ENCODE measurements at places on chromosomes 3 and 15.

GRCh38 chr15:69074001-69074842 is 59.7 kb downstream of the NOX5 start:
- DNase-seq, result no peak

- no peak for DNase-seq
Observed at GRCh38 chr3:125437631-125438435, 62.7 kb upstream of the ZNF148 start.

GRCh38 chr3:55434789-55435188 is 52.3 kb downstream of the WNT5A start:
- no peak for DNase-seq

DNA sequence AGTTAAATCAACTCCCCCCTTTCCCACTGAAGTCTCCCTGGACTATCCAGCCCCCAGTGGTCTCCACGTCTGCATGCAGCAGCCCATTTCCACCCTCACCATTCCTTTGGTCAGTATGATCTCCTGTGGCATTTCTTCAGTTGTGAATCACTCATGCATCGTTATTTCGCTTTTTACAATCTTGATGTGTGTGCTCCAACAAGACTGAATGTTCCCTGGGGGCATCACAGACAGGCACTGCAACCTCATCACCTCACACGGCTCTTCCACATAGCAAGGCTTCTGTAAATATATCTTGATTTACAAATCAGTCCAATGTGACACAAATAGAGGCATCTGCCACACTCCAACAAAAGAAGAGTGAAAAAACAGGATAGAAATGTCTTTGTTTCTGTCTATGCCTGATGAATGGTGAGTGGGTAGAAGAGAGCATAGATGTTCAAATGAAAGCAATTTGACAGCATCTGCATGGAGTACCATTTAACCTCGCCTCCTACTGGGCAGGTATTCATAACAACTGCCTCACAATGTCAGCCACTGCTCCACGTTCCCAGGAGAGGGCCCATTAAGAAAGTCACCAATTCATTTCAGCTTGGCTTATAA is 5.2 kb downstream of the HEG1 start:
- DNase-seq, result no peak

DNA sequence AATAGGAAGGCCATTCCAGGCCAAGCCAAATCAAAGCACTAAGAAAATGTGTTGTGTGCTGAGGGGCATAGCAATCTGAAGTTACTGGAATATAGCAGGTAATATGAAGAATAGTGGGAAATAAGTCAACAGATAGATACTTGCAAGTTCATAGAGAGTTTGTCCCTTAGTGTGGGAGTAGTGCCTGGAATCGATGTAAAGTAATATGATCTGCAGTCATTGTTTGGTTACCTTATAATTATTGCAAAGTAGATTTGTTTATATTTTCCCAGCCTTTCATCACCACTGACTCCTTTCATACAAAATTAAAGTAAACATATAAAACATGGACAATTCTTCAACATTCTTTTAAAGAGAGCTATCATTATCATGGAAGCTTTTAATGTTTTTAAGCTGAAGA is 420.9 kb upstream of the NECTIN3 start:
- DNase-seq, result no peak

GRCh38 chr3:113546414-113546893 is 14.1 kb downstream of the SIDT1 start:
- no peak for DNase-seq

GRCh38 chr3:169432708-169433432 is 230.6 kb downstream of the MECOM start:
- DNase-seq, result no peak

DNA sequence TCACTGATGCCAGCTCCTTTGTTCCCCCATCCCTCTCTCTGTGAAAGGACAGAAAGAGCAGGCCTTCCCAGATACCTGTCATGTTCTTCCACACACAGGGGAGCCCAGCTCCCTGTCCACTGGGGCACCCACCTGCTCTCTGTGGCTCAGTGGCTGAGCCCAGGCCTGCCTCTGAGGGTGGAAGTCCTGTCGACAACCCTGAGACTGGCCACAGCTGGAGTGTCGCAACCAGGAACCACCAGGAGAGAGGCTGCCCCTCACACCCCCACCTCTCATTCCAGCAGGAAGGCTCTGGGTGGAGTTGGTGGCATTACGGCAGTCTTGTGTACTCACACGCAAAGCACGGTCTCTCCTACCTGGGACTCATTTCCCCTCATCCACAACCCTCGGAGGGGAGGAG is 66.3 kb downstream of the MEGF11 start:
- no peak for DNase-seq

DNA sequence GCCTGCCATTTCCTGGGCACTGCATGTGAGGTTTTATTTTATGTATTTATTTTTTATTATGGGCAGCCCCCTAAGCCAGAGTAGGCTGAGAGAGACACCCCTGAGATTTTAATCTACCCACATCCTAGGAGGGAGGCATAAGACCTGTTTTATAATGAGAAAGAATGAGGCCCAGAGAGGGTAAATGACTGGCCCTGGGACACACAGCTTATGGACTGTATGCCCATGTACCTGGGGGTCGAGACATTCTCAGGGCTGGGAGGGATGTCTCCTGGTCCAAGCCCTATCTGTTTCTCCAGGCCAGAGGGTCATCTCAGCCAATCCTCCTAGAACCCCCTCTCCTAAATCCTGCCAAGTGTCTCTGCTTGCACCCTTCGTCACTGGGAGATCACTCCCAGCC is 6.1 kb downstream of the PLXND1 start:
- DNase-seq, result no peak

DNA sequence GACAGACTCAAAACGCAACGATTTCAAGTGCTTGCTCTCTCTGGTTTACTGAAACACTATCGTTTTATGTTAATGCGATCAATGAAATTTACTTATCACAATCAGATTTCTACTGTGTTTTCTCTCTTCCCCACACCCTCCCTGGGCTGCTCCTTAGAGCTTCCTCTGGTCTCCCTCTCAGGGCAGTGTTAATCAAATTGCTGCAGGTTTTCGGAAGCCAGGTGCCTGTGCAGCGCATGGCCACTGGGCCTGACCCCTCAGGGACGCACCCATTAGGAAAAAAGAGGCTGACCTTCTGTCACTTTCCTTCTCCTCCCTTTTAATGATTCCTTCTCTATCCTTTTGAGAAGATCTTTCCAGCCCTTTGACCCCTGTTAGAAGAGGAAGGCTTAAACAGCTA is 134.5 kb upstream of the ONECUT1 start:
- no peak for DNase-seq

DNA sequence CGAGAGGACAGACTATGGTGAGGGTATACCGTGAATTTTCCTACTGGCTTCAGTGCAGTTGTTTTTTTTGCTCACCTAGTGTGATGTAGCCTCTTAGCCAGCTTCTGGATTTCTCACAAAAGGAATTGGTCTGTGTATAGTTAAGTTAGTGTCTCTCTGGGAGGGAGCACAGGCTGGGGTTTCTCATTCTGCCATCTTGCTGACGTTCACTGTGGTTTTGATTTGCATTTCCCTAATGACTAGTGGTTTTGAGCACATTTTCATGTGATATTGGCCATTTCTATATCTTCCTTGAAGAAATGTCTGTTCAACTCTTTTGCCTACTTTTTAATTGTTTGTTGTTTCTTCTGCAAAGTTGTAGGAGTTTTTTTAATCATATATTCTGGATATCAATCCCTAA is 2.2 kb upstream of the CD86 start:
- no peak for DNase-seq

DNA sequence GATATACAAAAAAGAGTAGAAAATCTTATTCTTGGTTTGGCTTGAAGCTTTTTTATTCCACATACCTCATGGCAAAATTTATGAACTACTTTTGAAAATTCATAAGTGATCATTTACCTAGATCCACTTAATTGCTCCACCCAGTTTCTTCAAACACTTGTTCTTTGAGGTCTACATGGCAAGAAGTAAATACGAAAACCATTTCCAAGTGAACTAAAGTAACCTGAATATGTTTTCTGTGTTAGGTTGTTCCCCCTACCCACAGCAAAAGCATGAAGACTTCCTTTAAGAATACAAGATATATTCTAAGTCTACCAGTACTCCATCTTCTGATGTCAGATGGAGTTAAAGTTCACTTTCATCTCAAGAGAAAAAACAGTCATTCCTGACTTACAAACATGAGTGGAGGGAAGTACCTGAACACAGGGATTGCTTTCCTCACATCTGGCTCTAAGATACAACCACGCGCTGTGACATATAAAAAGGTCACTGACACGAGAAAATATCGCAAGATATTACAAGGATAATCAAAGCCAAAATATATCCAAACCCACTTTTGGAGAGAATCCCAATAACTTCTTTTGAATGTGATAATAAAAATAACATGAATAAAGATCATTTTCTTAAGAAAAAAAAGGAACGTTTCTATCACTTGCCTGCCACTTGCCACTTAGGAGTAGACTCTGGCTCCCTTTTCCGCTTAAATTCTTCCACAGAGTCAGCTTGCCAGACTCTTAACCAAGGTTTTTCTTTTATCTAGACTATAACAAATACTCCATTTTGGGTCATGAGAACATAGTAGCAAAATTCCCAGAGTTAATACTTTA is 424.5 kb downstream of the TIGIT start:
- DNase-seq, result no peak

DNA sequence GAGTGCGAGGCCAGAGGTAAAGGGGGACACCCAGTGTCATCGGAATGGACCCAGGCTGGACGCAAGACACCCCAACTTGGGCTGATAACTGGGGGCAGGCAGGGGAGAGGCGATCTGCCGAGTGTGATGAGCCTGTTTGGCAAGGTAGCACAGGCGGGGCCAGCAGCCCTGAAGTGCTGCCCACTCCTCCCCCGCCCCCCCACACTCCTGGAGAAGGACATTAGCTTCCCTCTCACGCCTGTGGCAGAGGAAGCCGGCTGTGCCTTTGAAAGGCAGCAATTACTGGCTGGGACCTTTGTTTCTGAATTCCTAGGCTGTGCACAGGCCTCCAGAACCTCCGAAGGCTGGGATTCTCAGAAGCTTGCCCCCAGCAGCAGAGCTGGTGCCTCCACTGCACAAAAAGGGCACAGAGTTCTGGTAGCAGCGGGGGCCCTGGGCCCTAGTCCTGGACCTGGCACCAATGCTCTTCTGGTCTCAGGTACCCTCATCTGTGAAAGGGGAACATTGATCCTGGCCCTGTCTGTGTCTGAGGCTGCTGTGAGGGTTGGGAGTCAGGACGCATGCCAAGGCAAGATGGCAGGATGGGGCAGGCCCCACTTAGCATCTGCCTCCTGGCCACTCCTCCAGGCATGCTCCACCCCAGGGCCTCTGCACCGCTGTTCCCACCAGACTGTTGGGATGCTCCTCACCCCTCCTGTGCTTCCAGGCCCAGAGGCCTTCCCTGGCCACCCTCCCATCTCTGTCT is 28.6 kb downstream of the IQSEC1 start:
- no peak for DNase-seq

GRCh38 chr3:48662753-48663488 is at the start of gene CELSR3:
Gene CELSR3, minus strand, starts transcription at chr3:48662886. Its CDS starts 252 bp downstream, at chr3:48662634.
- peak; percentile 88 for DNase-seq

GRCh38 chr3:128294999-128295468 is 141.8 kb downstream of the EEFSEC start:
- peak; percentile 43 for DNase-seq

GRCh38 chr3:37686220-37686619 is 175.5 kb upstream of the CTDSPL start:
- DNase-seq, result no peak

DNA sequence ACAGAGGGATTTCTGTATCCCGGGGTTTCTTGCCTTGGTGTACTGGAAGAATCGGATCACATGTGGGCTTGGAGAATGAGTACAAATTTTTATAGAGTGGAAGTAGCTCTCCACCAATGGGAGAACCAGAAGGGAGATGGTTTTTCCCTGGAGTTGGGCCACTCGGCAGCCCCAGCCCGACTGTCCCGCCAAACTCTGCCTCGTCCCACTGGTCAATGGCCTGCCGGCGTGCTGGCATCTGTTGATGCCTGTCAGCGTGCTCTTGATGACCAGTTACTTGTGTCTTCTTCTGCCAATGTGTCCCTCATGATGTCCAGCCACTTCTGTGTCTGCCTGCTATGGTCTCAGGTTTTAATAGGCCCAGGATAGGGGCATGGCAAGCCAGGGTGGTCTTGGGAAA is 100.5 kb downstream of the CFAP44 start:
- no peak for DNase-seq

- DNase-seq, result no peak
Observed at GRCh38 chr3:194212161-194212844, 76.4 kb downstream of the HES1 start.

DNA sequence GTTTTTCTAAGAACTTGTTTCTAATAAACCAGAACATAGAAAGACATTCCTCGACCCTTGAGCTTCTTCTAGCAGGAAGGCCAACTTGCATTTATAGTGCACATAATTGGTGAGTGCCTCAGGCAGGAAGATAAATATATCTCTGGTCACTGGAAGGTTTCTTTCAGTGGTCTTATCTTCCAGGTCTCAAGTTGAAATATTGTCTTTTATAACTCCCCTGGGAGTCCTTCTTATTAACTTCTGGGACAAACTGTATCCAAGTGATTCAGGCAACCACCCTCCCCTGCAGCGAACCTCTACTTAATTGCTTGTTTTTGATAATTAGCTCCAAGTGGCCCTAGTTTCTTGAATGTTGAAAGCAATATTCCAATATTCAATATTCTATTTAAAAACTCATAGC is 346.8 kb upstream of the GOLIM4 start:
- no peak for DNase-seq

GRCh38 chr3:56005196-56005805 is 463.0 kb downstream of the ERC2 start:
- no peak for DNase-seq

- DNase-seq, result no peak
Observed at GRCh38 chr3:190546881-190547510, 33.1 kb downstream of the IL1RAP start.

DNA sequence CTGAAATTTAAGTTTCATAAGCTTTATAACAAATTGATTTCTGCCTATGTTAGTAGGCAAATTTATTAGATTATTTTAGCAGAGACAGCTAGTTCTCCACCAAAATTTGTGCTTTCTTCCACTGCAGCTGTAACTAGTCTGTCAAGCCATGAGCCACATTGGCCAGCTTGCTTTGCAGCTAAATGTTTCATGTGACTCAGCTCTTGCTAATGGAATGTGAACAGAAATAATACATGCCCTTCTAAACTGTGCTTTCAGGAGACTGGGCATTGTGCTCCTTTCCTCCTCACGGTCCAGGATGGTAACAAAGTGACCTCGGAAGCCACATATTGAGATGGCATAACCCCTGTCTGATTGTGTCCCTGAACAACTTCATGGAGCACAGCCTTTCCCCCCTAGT is 51.3 kb upstream of the KPNA4 start:
- no peak for DNase-seq

- no peak for DNase-seq
Observed at GRCh38 chr15:39937696-39938095, 3.8 kb downstream of the EIF2AK4 start.

- no peak for DNase-seq
Observed at GRCh38 chr3:177474652-177475355, 277.5 kb upstream of the TBL1XR1 start.

- no peak for DNase-seq
Observed at GRCh38 chr3:17645074-17645698, 97.2 kb downstream of the TBC1D5 start.

GRCh38 chr3:188174317-188175044 is 20.5 kb downstream of the LPP start:
- no peak for DNase-seq

- no peak for DNase-seq
Observed at GRCh38 chr3:89358281-89358680, 250.9 kb downstream of the EPHA3 start.
